ENCODE measurements at places on chromosomes 6 and 20.

GRCh38 chr20:2084703-2085102 is 16.9 kb upstream of the STK35 start:
- DNase-seq: no peak

GRCh38 chr6:106692112-106692818 is 62.9 kb downstream of the QRSL1 start:
- no peak for DNase-seq

DNA sequence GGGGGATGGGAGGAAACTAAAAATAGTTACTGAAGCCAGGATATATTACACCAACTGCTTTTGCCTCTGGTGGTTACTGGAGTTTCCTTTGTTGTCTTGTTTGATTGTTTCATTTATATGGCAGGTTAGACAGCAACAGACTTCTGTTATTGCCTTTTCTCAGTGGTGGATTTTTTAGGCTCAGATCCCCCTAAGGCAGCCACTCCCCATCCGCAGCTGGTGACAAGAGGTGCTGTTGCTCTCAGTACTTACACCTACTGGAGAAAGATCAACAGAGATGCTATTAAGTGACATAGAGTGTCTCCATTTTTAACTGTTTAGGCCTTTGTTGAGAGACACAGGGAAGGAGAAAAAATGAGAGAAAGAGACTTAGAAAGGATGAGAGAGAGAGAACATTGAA is 552.1 kb downstream of the PKHD1 start:
- DNase-seq: no peak

GRCh38 chr6:99589290-99589672 is 17.4 kb upstream of the PRDM13 start:
- no peak for DNase-seq

DNA sequence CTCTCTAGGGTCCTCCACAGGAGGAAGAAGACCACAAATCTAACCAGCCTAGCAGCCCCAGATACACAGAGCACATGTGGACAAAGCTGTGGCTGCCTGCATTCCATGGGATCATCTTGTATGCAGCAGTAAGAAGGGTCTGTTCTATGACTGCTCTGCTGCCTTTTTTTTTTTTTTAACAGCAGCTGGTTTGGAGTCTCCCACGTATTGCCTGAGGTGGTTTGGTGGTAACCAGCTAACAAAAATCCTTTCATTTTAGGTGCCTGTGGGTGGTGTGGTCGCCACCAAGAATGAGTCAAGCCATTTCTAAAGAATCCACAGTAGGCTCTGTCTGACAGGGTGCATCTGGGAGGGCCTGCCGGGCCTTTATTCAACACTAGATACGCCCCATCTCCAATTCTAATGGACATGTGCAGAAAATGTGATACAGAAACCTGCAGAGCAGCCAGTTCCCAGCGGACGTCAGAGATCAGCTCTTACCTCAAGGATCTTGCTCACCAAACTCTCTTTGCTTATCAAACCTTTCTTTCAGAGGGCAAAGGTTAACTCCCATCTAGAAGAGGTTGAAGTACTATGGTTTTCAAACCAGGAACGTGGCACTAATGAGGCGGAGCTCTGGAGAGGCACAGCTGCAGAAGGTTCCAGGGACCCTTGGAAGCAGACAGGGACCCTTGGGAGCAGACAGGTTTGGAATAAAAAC is 32.0 kb downstream of the GNAS-AS1 start:
- no peak for DNase-seq

GRCh38 chr6:25122001-25122400 is 157.2 kb upstream of the CARMIL1 start:
- DNase-seq: no peak

- no peak for DNase-seq
Observed at GRCh38 chr6:14871221-14871620, 374.6 kb upstream of the JARID2 start.

Data from effector memory CD8-positive, alpha-beta T cell (primary cell).